ENCODE measurements at places on chromosomes 2 and 18.
A peak's percentile ranks its signal among the peaks of the same experiment; 100 is the strongest.

DNA sequence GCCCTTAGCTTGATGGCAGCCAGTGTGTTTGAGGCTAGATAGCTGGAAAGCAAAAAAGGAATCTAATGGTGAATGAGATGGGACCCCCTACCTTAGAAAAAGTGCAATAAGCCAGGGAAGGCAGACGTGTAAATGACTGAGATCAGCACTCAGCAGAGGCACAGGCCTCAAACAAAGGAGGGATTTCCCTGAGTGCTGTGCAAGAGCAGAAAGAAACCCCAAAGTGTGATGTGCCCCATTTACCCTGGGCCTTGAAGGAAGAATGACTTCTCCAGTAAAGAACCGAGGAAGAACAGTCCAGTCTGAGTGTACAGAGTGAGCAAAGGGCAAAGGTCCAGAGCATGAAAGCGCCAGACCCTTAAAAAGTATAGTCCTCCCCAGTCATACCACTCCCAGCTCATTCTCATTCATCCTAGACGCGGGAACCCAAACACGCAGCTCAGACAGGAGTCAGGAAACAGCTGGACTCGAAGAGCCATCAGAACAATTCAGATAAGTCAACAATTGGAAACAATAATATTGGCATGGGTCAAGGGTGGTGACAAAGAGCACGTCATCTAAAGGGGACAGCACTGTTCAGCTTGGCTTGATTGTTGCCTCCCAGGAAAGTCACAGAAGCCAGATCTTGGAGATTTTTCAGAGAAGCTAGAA, 121.7 kb downstream of the INO80D start:
- no peak for DNase-seq

- no peak for DNase-seq
Observed at GRCh38 chr2:60302377-60303126, 250.9 kb downstream of the BCL11A start.

DNA sequence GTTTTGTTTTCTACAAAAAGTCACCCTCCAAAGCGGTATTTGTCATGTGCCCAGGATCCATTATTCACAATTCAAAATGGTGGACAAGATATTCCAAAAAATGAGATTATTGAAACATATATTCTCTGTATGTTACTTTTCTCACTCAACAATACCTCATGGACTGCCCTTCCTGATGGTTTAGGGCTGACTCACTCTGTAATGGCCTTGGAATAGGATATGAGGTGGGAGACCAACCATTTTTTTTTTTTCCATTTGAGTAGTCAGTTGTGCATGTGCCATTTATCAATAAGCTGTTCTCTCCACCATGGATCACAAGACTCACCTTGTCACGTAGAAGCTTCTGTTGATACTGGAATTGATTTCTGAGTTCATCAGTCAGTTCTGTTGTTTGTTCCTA, 64.5 kb downstream of the LYPD6 start:
- DNase-seq, result peak; percentile 40

DNA sequence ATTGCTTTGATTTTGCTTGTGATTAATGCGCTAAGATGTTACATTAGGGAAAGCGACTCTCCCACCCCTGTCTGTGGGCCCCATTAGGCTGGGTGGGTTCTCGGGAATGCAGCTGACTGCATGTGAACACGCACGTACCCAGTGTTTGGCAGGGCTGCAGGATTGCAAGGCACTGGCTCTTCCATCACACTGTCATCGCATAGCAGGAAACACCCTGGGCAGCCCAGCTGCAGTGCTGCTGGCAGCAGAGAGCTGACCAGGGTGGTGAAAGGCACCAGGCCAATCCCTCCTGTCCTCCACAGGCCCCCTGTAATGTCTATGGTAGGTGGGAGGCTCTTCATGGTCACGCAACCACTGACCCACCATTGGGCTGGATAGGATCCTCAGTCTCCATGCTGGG, 34.4 kb upstream of the FZD7 start:
- no peak for DNase-seq

DNA sequence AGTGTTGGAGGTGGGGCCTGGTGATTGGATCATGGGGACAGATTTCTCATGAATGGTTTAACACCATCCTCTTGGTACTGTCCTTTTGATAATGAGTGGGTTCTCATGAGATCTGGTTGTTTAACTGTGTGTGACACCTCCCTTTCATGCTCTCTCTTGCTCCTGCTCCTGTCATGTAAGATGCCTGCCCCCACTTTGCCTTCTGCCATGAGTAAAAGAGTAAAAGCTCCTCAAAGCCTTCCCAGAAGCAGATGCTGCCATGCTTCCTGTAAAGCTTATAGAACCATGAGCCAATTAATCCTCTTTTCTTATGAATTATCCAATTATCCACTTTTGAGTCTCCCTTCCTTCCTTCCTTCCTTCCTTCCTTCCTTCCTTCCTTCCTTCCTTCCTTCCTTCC, 317.7 kb downstream of the RDH14 start:
- no peak for DNase-seq

DNA sequence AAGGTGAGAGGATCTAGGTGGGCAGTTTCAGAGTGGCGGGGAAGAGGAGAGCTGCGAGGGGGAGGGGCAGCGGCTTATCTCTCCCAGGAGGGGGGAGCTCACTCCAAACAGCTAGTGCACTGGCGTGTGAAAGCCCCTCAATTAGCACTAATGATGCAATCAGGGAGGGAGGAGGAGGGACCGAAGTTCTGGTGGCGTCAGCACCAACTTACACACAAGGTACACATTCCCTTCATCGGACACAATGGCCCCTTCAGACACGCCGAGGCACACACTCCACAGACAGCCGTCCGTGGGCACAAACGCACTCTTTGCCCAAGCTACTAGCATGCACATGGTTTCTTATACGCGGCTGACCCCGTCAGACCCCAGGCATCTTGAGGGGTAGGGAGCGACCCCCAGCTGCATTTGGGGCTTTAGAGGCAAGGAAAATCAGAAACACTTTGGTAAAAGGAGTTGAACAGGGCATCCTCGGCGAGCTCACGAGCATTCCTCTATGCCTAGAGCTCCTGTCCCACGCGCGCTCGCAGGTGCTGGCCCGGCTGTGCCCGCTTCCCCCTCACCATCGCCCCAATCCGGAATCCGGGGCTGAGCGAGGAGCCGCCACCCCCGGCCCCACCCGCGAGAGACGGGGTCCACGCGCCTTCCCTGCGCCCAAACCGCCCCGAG, 868 bp upstream of the PKDCC start:
- DNase-seq, result no peak

DNA sequence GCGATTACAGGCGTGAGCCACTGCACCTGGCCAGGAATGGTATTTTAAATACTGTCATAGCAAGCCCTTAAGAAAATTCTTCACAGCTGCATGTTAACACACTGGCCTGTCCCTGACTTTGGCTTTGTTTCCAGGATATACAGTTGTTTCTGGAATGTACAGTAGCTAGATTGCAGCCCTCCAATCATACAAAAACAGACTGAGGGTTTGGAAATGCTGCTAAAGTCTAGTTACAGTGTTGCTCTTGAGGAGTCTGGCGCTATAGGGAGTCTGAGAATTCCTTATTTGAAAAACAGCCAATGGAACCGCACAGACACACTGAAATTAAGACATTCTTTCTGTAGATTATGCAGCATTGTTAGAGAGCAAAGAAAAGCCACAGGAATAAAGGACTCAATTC, 37.7 kb downstream of the STON1 start:
- DNase-seq, result no peak

GRCh38 chr2:159131914-159132281, 154.6 kb downstream of the WDSUB1 start:
- DNase-seq, result peak; percentile 93

- no peak for DNase-seq
Observed at GRCh38 chr2:142938240-142938639, 60.8 kb downstream of the KYNU start.

DNA sequence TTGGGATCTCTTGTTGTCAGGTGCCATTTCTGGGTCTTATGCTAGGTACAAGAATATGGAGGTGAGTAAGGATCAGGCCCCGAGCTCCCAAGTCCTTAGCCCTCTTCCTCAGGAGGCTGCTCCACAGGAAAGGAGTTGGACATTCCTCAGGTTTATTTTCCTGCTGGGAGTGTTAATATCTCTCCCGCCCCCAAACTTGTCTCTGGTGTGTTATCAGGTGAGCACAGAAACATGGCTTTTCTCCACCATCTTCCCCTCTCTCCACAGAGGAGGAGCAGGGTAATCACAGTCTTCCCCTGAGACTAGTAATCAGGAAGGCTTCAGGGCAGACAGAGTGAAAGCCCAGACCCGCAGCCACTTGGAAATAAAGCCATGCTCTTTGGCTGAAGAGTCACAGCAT, 73.3 kb upstream of the CAPN13 start:
- DNase-seq, result no peak

DNA sequence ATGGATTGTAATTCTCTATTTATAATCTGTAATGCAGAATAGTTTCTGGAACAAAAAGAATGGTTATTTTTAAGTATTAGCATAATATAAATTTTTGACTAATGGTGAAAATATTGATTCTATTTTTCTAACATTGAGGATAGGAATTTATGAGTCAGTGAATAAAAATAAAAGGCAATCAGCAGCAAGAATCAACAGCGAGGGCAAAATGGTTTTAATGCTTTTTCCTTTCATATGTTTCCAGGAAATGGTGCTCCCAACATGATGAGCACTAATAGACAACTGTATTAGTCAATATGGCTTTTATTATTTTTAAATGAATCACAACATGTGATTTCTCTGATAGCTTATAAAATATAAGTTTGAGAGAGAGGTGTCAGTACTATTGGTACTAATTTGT, 90.7 kb upstream of the TFPI start:
- DNase-seq, result no peak

DNA sequence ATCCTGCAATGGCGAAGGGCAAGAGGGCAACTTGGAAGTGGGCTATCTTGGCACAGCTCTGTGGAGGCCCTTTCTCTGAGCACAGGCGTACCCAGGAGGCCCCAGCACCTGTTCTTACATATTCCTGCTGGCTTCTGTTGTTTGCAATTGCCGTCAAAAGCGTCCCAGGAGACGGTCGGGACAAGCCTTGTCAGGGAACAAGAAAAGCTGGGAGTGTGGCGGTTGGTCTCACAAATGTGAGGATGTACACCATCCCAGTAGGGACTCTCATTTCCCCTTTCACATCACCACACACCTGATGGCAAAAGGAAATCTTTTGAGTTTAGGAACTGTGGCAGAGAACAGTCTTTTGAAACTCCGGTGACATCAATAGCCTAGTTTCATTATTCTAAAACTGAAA, 94.7 kb upstream of the EFEMP1 start:
- no peak for DNase-seq

- peak; percentile 66 for DNase-seq
Observed at GRCh38 chr2:195407783-195408182, 249.2 kb upstream of the SLC39A10 start.

- DNase-seq, result no peak
Observed at GRCh38 chr2:24597181-24597870, 106.3 kb downstream of the NCOA1 start.

DNA sequence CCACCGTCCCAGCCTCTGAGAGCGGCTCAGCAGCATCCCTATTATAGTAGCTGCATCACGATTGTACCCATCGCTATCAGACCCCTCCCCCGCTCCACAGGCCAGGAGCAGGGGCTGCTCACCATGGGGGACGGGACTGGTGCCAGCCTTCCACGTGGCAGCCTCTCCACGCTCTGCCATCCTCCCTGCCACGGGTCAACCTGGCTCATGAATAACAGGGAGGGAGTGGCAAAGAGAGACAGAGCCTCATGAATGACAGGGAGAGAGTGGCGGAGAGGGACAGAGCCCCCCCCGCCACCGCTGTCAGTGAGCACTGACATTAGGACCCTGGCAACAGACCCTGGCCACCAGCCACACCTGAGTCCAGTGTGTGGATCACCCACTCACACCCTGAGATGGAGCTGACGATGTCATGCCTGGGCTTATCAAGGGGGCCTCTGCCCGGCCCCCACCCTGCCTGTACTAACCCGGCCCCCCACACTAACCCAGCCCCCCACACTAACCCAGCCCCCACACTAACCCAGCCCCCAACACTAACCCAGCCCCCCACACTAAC, 16.9 kb downstream of the CROCC2 start:
- no peak for DNase-seq

GRCh38 chr18:36299015-36299414, 1.5 kb downstream of the FHOD3 start:
- no peak for DNase-seq

DNA sequence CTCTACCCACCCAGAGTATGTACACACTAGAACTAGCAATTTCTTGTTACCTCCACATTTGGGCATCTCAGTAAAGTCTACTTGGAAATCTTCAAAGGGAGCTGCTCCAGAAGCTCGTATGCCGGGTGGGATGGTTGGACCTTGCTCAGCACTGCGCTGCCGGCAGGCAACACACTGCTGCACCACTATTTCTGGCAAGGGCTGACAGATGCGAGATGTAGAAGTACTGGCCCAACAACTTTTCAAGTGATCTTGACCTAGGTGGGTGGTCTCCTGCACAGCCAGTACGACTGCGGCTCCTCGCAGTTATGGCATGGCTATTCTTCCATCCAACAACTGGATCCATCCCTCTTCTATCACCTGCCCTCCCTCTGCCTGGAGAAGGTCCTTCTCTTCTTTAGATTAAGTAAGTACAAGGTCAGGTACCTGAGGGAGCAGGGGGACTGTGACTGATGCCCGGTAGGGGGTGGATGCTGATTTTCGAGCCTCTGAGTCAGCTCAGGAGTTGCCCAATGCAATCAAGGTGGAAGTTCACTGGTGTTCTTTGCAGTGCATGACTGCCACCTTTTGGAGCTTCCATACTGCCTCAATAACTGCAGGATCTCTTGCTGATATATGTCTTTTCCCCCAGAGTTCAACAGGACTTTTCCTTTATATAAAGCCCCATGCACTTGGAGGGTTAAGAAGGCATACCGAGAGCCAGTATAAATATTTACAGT, 100.4 kb upstream of the SLC1A4 start:
- peak; percentile 70 for DNase-seq

GRCh38 chr18:54043484-54044251, 180.8 kb downstream of the MBD2 start:
- no peak for DNase-seq

GRCh38 chr2:220703279-220703678, 868.8 kb downstream of the EPHA4 start:
- no peak for DNase-seq

DNA sequence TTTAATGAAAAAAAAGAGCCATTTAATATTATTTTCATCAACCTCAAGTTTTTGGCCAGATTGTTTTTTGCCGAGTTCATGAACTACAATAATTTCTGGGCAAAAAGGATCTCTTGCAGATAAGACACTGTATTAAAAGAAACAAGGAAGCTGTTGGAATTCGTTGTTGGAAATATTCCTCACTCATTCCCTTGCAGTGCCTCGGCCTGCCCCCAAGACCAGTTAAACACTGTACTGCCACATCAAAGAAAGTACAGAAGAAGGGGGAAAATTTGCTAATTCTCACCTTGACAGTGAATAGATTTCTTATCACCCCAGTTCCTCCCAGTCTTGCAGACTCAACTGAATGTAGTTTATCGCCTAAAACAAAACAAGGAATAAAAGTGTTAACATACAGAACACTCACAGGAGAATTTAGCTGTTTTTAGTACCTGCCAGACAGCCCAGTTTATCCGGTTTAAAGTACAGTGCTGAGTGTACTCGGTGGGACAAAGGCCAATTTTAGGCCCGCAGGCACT, 1.2 kb downstream of the IDH1 start:
- DNase-seq, result peak; percentile 1

- DNase-seq, result no peak
Observed at GRCh38 chr2:46177461-46178089, 119.6 kb upstream of the EPAS1 start.

- no peak for DNase-seq
Observed at GRCh38 chr2:8298783-8299182, 383.1 kb upstream of the ID2 start.

All from HCEC 1CT (cell line).